ENCODE measurements at places on chromosomes 12 and 14.

DNA sequence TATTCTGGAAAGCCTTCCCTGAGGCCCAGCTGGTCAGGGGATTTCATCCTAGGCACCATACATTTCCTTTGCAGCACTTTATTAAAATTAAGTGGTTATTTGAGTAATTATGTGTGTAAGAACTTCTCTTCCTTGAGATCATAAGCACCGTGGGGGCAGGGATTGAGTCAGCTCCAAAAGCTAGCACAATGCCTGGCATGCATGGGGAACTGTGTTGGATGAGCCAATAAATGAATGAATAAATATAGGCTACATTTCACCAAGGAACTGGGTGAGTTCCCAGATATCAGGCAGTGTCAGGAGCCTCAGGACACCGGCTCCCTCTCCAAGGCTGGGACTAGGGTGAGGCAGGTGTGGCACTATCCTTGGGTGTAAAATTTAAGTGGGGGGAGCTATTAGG is 82.8 kb upstream of the FBXO21 start:
- DNase-seq, result no peak

DNA sequence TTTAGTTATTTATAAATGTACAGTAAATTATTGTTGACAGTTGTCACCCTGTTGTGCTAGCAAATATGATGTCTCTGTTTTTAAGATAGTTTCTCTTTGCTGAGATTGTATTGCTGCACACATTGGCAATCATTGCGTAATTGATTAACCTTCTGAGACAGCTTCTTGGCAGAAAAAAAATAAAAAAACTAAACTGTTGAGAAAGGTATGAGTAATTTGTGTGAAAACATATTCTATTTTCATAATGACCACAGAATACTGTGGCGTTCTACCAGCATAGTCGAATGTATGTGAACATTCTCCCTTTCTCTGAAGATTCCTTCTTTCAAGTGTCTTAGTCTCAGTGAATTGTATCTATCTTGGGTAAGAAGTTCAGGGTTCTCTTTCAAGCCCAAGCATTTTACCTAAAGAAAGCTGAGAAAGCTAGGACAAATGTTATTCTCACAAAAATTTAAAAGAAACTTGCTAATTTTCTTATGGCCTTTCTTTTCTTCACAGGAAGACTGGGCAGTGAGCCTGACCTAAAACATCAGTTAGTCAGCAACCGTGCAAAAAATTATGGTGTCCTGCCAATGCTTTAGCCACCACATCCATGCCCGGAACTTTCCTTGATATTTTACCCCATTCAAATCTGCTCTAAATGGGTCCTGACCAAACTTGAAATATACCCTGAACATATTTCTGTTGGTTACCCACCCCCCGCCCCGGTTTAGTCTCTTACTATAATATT is 69.0 kb upstream of the REP15 start:
- DNase-seq, result no peak

DNA sequence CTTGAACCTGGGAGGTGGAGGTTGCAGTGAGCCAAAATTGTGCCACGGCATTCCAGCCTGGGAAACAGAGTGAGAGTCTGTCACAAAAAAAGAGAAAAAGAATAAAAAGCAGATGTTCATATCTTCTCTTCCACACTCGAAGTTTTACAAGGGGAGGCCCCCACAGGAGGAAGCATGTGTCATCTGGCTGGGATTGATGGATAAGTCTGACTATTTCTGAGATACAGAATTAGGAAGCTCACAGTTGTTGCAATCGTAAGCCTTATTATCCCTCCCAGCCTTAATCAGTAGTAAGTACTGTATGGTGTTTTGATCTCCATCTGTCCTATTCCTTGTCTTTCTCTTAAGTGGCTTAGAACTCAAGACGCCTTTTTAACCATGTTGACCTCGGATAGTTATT is 31.9 kb upstream of the RASSF8 start:
- no peak for DNase-seq

GRCh38 chr12:39127401-39127800 is 222.0 kb upstream of the CPNE8 start:
- no peak for DNase-seq

DNA sequence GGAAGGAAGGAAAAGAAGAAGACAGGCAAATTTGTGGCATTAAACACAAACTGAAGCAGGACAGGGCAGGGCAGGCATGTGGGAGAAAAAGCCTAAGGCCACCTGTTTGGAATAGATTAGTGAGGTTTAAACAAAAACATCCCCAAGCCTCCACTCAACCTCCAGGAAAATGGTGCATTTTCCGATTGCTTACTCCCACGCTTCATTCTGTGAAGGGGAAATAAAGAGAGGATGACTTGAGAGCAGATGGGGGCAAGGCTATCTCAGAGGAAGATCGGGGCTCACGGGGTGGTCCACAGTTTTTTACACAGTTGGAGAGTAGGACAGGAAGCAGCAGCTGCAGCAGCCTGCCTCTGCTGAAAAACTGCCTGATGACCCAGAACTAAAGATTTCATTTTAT is 250.9 kb downstream of the DUSP6 start:
- DNase-seq, result no peak

DNA sequence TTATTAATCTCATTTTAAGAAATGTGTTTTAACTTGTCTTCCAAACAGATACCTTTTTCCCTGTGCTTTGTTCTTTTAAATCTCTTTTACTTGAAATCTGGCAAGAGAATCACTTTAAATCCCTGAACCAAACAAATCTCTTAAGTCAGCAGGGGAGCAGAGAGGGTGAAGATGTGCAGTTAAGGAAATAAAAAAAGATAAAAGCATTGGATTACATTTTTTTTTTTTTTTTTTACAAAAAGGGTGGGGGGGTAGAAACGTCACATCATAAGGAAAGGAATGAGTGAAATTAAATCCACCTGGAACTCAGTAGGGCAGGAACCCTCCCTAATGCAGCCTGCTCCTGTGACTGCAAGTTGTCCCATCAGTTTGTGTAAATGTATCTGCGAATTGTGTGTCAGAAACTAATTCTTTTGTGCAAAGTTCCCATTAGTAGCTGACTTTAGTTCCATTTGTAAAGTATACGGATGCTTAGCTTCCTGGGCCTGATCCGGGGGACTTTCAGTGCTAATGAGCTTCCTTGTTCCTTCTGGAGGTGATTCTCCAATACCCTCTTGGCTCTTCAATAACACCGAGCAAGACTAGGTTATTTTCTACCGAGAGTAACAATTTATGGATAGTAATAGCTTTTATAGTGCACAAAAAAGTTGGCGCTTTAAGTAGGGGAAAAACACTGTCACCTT is 1.5 kb downstream of the TTC6 start:
- DNase-seq, result no peak

- no peak for DNase-seq
Observed at GRCh38 chr12:90322006-90322405, 613.4 kb upstream of the ATP2B1 start.

DNA sequence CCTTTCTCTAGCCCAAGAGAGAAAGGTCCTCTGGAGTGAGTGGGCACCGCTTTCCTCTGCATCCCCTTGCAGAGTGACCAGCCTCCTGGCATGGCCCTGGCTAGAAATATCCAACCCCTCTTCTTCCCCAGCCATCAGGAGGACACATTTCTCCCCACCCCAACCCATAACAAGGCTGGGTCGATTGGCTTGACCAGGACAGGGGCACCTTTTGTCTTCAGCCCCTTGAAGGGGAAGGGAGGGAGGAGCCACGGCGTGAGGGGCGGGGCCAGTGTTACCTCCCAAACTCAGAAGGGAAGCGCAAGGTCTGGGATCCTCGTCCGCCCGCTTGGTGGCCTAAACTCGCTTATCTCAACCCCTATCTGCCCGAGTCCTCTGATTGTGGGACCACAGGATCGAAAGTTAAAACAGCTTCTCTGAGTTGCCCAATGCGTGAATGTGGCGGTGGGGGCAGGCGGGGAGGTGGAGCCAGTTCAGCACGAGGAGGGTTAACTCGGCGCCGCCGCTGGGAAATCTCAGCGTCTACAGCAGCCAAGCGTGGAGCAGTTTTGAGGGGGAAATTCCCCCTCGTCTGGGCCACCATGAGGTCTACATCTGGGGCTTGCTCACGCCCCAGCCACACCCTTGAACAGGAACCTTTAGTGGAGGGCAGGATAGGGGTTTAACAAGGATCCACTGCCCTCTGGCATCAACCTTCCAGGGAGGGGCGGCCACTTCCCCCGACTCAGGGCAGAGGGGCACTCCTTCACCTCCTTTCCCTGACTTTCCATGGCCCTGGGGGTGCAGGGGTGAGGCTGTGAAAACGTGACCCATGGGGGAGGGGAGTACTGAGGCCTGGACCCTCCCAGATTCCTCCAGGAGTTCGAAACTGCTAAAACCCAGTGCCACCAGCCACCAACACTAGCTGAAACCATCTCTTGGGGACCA is 795 bp downstream of the STAT6 start:
- peak; percentile 79 for DNase-seq

- no peak for DNase-seq
Observed at GRCh38 chr12:65830305-65830704, 6.0 kb downstream of the HMGA2 start.

DNA sequence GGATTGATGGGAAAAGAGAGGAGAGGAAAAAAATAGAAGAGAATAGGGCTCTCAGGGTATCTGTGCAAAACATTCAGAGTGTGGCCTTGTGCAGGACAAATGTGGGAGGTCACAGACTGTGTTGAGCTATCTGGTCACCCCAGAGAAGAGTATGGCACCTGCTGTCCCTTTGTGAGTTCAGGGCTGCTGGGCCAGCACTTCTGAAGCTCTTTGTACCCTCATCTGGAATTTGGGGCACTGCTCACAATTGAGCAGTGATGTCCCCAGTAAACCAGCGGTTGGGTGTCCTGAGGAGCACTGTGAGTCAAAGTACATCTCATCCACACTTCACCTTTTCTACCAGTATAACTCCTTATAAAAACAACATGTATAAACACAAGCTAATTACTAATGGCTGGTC is 2.6 kb upstream of the KRT81 start:
- no peak for DNase-seq

DNA sequence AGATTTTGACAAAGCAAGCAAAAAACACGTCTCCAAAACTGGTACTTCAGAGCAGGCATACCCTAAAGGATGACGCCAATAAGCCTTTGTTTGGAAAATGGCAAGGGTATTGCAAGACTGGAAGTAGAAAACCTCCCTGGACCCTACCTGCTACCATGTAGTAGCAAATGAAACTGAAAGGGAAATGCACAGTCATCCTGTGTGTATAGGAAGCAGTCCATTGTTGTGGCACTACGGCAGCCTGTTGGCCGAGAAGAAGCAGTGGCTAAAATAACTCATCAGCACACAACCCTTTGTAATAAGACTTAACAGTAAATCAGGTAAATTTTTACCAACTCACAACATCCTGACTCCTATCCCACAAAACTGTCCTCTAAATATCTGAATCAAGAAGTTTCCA is 386.4 kb downstream of the RGS6 start:
- no peak for DNase-seq

DNA sequence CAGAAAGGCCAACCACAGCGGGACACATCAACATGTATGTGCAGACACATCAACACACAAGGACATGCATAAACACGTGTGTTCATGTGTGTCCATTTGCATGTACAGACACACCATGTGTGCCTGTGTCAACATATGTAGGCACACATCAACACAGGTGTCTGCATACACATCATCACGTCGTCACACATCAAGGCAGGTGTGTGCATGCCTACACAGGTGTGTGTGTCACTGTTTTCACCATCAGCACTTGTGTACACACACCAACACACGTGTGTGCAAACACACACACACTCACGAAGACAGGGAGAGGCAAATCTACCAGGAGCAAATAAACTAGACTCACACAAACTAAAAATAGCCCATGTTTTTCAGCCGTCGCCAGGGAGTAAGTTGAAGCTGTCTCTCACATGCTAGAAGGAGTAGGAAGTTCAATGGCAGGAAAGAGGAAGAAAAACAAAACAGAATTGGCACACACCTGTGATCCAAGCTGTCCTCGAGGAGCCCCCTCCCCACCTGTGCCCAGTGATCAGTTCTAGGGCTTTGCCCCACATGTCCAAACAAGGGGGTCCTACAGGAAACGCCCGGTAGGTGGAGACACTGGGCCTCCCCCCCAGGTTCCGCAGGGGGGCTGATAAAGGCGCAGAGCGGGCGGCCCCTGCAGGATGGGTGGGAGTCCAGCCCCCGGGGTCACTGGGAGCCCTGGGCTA is 7.4 kb downstream of the SCARB1 start:
- DNase-seq, result no peak

DNA sequence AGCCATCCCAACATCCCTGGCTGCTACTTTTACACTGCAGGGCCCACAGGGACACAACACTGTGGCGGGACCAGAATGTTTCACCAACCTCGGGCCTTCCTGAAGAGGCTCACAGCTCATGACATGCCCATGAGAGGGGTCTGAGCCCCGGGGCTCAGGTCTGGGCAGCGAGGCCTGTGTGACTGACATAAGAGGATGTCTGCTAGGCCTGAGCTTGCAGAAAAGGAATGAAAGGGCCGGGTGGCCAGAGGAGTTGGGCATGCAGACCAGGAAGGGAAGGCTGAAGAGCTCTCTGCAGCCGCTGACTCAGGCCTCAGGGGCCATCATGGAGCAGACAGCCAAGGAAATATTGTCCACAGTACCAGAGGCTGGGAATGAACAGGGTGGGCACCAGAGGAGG is 18.3 kb upstream of the VSX2 start:
- no peak for DNase-seq

- no peak for DNase-seq
Observed at GRCh38 chr14:43207189-43207588, 1299.9 kb downstream of the FSCB start.

DNA sequence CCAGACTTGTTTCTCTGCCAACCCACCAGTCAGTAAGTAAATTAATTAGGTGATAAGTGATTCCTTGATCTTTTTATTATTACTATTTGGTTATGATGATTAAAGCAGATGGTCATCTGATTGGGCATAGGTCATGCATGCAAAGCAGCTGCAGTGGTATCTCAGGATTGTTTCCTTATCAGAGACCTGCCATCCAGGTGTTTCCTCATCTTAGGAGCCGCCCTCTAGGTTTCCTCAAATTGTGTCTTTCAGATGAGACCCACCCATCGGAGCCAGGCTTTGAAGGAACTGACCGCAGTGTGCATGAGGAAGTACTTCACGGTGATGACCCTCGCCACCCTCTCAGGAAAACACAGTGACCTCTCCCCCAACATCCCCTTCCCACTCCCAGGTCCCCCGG is 63.3 kb downstream of the ZFP36L1 start:
- no peak for DNase-seq

DNA sequence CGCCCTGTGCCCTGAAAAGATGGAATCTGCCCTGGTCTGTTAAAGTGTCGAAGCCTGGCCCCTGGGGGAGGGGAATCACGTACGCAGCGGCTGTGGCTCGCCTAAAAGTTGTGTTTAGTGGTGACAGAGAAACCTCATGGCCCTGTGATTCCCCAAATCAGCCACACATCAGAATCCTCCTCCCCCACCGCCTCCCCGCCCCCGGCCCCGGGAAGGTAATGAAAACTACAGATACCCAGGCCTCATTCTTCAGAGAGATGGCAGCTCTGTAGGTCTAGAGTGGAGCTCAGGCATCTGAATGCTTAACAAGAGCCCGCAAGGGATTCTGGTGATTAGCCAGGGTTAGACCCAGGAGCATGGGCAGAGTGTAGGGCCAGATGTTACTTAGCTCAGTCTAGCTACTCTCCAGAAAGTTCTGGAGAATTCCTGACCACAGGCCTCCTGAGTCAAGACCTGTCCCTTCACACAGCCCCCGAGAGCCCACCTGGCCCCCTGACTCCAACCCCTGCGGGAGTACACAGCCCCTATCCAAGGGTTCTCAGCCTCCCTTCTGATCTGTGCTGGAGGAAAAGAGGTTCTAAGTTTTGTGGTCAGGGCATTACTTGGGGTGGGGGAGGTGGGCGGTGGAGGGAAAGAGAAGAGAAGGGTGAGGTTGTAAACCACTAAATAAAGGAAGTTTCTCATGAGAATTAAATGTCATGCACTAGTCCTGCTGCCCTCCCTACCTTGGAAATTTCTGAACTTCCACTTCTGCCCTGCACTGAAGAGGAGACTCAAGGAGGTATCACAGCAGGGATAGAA is 114.8 kb downstream of the PLXNC1 start:
- DNase-seq, result peak; percentile 64

- DNase-seq, result no peak
Observed at GRCh38 chr14:23864861-23865260, 88.7 kb upstream of the DHRS4 start.
